ENCODE measurements at places on chromosomes 2 and 18.

DNA sequence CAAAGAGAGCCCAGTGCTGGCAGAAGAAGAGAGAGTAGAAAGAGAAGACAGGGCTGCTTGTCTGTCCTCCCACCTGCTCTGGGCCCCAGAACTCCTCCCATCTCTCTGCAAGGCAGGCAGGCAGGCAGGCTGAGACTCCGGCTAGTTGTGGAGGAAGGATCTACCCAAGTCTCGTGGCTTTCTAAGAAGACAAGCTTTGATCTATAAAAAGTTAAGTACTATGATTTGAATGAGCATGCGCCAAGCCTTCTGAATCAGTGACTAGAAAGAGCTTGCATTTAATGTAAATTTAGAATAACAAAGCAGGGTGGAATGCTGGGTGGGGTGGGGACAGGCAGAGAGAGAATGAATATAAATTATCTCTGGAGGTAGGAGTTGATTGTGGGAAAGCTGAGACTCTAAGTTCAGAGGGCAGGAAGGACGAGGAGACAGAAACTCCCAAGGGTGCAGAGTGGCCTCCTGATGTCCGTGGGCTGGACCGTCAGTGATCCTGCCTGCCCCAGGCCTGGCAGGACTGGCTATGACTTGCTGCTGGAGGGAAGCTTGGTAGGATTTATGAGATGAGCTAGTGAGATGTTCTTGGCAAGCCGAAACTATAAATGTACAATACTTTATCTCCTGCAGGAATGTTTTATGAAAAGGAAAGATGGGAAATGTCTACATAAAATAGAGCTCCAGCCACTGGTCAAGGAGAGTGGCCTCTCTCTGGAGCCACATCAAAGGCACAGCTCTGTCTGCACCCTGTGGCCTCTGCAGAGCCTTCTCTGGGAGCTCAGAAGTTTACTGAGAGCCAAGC, 447.5 kb downstream of the TNS1 start:
- DNase-seq = no peak

GRCh38 chr2:28539118-28539541, 43.3 kb downstream of the PLB1 start:
- DNase-seq = no peak

DNA sequence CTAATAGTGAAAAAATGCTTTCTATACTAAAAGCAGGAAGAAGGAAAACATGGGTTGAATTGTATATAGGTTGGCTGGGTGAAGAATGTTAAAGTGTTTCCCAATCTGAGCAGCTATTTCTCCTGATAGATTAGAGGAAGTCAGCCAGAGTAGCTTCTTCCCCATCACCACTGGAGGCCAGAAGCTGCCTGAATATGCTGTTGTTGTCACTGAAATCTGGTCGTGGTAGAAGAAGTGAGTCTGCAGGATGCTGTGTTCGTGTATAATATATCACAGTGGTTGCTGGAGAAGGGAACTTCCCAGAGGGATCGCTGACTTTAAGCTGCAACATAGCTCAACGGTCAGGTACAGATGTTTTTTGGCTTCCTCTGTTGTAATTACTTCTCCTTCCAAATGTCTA, 247.5 kb upstream of the LRATD1 start:
- no peak for DNase-seq

DNA sequence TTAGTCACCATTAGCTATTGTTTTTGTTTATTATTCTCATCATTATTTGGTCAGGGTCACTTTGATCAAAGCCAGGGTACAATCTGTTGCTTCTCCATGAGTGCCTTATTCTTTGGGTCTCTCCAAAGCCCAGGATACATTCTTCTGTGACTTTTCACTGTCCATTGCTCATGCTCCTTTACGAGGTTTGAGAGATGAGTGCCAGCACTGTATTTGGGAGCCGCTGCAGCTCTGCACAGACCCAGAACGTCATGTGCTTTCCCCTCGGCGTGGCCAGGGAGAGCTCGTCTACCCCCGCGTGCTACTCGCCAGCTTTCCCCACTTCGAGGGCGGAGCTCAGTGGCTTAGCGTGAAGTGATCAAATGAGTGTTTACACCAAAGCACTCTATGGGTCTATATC, 123.7 kb downstream of the COL6A3 start:
- DNase-seq = no peak

DNA sequence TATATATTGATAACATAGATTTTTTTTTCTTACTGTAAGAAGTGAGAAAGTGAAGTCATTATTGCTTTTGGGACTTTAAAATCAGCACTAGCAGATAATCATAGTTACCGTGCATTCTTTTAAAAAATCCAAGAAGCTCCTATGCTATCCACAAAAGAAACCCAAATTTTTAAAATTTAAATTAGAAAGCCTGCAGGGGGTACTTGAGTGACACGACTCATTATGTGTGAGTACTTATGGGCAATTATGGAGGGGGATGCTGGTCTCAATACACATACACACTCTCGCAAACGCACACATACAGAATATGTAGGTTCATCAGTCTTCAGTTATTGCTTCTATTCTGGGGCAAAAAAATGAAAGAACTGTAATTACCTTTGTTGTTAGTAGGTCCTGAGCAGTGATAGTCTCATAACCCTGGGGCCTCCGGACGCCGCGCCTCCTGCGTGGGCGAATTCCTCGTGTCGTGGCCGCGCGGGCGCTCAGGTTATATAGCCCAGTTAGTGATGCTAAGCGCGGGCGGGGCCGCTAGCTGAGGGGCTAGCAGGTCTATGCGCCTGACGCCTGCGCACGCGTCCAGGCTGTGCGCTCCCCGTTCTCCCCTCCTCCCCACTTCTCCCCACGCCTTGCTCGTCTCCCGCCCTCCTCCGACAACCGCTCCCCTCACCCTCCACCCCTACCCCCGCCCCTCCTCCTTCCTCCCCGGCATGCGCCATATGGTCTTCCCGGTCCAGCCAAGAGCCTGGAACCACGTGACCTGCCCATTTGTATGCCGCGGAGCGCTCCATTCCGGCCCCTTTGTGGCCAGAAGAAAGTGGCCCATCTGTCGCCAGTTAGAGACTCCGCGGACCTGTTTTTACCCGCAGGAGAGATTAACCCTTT, at the start of gene NEUROD1:
Gene NEUROD1, minus strand, starts transcription at position 463 of the 882 bp plus-strand sequence. CDS start 1,657 bp downstream, outside the sequence.
- no peak for DNase-seq

DNA sequence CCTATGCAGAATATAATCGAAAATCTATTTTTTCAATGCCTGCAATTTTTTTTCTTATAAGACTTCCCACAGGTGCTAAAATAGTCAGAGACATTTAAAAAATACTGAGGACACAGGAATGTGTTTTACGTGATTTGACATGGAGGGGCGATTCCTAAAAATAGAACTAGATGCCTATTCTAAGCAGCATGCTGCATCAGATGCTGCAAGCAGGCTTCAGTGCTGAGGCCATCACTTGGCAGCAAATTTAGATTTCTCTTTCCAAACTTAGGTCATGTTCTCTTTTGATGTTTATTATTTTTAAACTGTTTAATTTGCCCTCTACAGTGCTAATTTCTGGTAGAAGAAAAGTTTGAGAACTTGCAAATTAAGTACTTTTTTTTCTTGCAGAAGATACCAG, 43.7 kb upstream of the NCK2 start:
- DNase-seq = no peak
